ENCODE measurements at places on chromosomes 13 and 19.

- no peak for DNase-seq
These were observed 2512.0 kb downstream of the PCDH9 start for GRCh38 chr13:64718116-64718515.

DNA sequence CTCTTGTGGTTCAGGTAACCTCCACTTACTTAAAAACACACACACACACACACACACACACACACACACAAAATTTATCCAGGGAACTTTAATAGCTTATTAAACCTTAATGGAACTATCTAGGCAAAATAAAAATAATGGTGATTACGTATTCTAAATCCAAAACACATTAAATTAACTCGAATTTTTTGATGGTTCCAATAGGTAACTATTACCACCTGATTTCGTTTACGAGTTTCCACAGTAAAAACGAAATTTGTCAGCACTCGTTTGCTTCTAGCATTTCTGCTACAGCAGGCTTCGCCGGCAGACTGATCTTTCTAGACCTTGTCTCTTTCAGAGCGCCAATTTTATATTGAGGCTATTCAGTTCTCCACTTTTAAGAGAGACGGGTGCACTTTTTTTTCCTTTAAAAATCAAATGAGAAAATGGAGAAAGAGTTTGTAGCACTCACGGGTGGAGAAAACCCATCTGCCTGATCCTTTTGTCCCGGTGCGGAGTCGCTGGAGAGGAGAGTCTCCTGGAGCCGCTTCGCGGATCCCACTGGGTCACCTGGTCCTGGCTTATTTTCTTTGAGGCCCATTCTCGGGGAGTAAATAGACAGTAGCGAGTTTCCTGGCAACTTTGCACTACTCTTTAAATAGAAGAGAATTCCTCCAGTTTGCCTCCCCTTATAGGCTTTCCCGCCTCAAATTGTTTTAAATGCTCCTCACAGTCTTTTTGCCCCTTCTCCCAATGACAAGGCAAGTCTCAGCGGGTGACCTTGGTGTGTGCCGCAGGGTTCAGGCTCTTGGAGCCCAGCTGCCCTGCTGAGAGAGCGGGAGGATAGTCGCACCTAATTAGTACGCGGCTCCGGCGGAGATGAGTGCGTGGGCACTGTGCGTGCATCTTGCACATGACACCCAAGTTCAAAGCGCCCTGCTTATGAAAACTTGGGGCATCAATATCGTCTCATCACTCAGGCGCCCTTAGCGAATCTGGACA lies 117.0 kb downstream of the KCNRG start:
- DNase-seq: peak; percentile 28

- peak; percentile 19 for DNase-seq
These were observed 494.0 kb downstream of the LIG4 start for GRCh38 chr13:107721125-107721869.

DNA sequence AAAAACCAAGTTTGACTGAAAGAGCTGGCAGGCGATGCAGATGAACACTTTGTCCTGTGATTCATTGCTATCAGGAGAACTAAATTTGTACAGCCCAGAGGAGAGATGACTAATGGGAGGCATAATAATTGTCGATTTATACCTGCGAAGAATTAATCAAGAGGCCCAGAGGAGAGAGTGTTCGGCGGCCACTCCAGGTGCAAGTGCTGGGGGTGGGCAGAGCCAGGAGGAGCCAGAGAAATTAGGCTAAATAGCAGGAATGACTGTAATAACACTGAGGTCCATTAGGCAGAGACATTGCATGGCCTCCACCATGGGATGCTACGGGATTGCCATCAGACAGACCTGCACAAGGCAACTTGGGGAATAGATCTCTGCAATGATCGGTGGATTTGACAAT lies 107.7 kb upstream of the UQCRFS1 start:
- no peak for DNase-seq

- DNase-seq: no peak
These were observed 116.0 kb upstream of the MAB21L1 start for GRCh38 chr13:35592457-35592856.

- peak; percentile 80 for DNase-seq
These were observed 9.7 kb upstream of the ARHGAP45 start for GRCh38 chr19:1057176-1057855.

DNA sequence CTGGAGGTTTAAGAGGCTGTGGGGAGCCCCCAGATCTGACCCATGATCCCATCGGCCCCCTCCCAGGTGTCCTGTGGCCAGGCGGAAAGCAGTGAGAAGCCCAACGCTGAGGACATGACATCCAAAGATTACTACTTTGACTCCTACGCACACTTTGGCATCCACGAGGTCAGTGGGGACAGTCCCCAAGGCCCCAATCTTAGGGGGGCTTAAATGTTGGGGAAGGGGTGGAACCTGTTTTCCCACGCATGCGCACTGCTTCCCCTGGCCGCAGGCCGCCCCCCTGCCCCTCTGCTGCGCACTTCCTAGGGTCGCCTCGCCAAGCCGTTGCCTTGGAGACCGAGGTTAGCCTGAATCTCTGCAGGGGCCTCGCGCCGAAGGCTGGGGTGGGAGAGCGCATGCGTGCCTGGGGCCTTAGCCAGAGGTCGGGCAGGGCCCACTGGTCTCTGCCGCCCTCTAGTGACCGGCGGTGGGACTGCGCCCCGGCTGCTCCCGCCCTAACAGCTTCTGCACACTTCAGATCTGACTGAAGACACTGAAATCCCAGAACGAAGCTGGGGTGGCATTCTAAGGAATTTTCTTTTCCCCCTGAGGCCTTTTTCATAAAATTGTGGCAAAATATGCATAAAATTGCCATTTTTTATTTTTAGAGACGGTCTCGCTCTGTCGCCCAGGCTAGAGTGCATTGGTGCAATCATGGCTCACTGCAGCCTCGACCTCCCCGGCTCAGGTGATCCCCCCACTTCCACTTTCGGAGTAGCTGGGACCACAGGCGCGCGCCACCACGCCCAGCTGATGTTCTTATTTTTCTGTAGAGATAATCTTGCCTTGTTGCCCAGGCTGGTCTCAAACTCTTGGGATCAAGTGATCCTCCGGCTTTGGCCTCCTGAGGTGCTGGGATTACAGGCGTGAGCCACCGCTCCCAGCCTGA lies 3.6 kb downstream of the PRMT1 start:
- peak; percentile 83 for DNase-seq

- peak; percentile 72 for DNase-seq
These were observed 21.4 kb downstream of the LCP1 start for GRCh38 chr13:46160471-46161066.

GRCh38 chr19:38537071-38537936 lies 80.4 kb downstream of the MAP4K1 start:
- DNase-seq: no peak

DNA sequence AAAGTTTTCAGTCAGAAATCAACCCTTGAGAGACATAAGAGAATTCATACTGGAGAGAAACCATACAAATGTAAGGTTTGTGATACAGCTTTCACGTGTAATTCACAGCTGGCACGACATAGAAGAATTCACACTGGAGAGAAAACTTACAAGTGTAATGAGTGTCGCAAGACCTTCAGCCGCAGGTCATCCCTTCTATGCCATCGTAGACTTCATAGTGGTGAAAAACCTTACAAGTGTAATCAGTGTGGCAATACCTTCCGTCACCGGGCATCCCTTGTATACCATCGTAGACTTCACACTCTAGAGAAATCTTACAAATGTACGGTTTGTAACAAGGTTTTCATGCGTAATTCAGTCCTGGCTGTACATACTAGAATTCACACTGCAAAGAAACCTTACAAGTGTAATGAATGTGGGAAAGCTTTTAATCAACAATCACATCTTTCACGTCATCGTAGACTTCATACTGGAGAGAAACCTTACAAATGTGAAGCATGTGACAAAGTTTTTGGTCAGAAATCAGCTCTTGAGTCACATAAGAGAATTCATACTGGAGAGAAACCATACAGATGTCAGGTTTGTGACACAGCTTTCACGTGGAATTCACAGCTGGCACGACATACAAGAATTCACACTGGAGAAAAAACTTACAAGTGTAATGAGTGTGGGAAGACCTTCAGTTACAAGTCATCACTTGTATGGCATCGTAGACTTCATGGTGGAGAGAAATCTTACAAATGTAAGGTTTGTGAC lies 15.7 kb upstream of the ZNF701 start:
- DNase-seq: no peak

- no peak for DNase-seq
These were observed 109.4 kb downstream of the KCTD15 start for GRCh38 chr19:33905937-33906577.

GRCh38 chr19:30053558-30053957 lies 111.5 kb downstream of the URI1 start:
- no peak for DNase-seq

- no peak for DNase-seq
These were observed 13.1 kb downstream of the C19orf47 start for GRCh38 chr19:40335101-40335500.

- no peak for DNase-seq
These were observed 11.4 kb upstream of the PEPD start for GRCh38 chr19:33532859-33533460.

DNA sequence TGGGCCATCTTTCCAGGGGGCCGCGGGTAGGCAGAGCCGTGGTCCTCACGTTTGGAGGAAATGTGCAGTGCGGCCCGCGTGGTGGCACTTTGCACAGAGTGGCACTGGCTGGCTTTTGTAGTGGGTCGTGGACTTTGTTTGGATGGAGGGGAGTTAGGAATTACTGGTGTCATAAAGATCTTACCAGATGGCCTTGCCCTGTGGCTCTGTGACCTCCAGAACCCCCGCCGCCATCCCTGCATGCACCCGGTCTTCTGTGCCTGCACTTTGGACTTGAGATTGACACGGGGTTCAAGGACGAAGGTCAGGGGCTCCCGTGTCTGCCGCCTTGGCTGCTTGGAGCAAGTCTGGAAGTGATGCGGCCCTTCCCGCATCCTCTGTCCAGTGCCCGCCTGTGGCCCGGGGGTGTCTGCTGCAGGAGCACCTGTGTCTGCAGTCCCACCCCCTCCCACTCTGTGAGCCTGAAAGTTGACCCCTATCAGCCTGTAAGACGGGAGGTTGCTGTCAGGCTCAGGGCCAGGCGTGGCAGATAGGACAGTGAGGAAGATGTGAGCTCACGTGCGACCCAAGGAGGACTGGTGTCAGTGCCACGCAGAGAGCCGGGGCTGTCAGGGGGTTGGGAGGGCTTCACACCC lies 2.2 kb downstream of the GNA11 start:
- DNase-seq: no peak

DNA sequence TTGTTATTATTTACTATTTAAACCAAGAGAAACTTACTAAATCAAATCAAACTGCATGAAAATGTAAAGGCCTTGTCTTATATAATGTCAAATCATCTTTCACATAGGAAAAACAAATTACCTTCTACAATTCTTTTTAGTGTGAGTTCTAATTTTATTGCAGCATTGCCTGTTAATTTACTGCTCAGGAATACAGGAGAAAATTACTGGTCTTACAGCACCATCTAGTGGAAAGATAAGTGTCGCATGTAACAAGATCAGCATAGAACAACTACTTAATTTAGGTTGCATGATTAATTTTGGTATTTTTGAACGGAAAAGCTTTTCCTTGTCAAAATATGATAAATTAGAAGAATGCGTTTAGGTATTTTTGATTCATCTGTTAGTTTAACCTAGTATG lies 502.7 kb downstream of the UQCRFS1 start:
- DNase-seq: peak; percentile 62

- DNase-seq: peak; percentile 32
These were observed 1.2 kb downstream of the PCDH9 start for GRCh38 chr13:67228916-67229315.

- peak; percentile 75 for DNase-seq
These were observed 799.2 kb downstream of the GPC5 start for GRCh38 chr13:92197669-92198068.

DNA sequence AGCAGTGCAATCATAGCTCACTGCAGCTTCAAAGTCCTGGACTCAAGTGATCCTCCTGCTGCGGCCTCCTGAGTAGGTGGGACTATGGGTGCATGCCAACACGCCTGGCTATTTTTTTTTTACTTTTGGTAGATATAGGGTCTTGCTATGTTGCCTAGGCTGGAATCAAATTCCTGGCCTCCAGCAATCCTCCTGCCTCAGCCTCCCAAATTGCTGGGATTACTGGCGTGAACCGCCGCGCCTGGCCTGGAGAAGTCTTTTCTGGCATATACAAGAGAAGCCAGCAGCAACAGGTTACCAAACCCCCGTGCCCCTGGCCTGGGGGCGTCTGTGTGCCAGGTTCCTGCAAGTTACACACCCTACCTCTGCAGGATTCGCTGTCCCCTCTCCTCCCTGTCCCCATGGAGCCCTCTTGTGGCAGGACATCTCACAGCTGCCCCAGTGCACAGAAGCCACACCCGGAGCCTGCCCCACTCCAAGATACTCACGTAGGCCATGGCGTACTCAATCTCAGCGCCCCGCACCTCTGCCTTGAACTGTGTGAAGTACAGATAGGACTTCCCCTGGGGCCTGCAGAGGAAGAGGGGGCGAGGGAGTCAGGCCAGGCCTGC lies 9.9 kb downstream of the MYDGF start:
- no peak for DNase-seq

DNA sequence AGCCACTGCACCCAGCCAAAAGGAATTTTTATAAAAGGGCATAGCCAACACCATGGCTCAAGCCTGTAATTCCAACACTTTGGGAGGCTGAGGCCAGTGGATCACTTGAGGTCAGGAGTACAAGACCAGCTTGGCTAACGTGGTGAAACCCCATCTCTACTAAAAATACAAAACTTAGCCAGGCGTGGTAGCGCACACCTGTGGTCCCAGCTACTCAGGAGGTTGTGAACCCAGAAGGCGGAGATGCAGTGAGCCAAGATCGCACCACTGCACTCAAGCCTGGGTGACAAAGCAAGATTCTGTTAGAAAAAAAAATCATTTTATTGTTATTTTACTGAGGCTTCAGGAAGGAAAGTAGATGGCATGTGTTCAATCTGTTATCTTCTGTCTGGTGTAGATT lies 31.3 kb upstream of the FOXO1 start:
- DNase-seq: no peak

Data from fibroblast of lung (primary cell).